MV-4-11 (cell line): ENCODE measurements at places on chromosomes 3 and 15.

- DNase-seq = peak; percentile 44
These were observed 627.2 kb downstream of the ZIC1 start for GRCh38 chr3:148036331-148036876.

DNA sequence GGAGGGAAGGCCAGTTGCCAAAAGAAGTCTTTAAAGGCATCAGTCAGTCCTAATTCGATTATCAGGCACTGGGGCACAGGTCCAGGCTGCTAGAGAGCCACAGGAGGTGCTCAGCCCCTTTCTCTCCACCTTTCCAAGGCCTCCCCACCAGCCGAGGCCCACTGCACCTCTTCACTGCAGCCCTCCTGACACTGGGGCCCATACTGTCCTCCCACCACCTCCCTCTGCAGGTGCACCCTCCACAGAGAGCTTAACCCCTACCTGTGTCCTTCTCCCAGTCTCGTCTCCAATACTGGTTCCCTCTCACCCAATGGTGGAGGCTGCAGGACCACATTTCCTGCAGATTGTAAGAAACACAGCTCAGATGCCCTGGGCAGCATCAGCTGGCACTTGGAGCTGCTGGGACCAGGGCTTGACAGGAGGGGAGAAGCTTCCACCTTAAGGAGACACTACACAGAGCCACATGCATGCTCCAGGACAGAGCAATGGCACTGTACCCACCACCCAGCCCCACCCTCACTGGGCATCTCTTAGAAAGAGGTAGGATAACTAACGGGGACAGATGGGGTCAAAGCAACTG lies 81.6 kb upstream of the PRR20G start:
- no peak for DNase-seq

GRCh38 chr3:11465744-11466616 lies 177.7 kb downstream of the VGLL4 start:
- DNase-seq = no peak

GRCh38 chr3:116276675-116277074 lies 168.6 kb downstream of the LSAMP start:
- DNase-seq = no peak

DNA sequence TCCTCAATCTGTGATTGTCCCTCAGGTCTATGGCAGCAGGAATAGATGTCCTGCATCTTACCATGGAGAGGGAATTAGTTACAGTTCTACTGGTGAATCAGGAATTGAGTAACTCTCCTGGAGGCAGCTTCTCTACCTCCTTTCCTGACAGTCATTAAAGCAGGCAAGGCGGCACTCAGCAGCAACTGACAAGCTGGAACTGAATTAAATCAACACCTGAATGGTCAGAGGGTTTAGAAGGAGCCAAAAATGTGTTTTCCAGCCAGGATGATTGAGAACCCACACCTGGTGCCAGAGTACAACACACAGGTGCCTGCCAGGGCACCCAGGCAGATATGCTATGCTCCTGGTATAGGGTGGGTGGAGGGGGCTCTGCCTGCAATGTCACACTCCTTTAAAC lies 43.1 kb upstream of the TIPARP start:
- DNase-seq = no peak

DNA sequence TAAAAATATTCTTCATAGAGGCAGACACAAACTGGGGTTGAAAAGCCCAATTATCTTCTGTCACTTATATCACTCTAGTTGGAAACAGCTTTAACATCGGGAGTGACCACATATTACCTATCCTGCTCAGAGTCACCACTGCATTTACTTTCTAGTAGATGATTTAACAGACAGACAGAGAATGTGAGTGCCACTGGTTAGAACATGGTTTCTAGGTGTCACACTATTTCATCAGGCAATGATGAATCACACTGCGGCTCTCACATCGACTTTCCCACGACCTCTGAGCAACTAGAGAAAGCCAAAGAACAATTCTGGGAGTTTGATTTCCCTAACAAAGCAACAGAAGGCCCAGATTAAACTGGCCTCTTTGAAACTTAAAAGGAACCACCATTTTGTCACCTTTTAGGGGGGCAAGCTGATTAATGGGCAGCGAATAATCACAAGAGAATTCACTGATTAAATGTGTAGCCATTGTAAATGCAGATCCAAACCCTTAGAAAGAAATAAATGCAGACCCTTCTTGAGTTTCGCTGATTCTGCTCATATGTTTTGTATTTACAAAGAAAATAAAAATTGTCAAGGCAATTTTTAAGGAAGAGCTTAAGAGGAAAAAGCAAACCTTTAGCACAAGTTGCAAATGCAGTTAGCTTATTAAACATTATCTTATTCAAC lies 112.6 kb upstream of the KBTBD8 start:
- no peak for DNase-seq

GRCh38 chr15:81309647-81310450 lies 14.1 kb downstream of the STARD5 start:
- DNase-seq = no peak

DNA sequence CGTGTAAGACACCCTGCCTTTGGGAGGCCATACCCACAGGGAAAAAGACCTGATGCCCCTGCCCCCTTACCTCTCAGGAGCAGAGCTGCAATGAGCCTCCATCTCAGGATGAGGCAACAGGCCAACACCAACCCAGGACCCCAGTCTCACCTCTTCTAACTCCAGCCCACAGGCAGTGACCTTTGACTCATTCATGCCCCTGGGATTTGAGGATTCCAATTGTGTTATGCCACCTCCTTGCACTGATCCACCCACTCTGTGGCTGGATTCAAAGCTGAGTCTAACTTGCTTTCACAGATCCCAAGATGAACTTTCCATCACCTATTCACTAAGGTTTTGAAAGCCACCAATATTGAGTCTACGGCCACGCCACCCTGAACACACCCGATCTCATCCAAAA lies 64.7 kb downstream of the MINAR1 start:
- DNase-seq = no peak

- DNase-seq = no peak
These were observed 38.4 kb upstream of the TERB2 start for GRCh38 chr15:44918136-44918535.

GRCh38 chr3:129616713-129617112 lies 10.2 kb upstream of the PLXND1 start:
- peak; percentile 62 for DNase-seq

DNA sequence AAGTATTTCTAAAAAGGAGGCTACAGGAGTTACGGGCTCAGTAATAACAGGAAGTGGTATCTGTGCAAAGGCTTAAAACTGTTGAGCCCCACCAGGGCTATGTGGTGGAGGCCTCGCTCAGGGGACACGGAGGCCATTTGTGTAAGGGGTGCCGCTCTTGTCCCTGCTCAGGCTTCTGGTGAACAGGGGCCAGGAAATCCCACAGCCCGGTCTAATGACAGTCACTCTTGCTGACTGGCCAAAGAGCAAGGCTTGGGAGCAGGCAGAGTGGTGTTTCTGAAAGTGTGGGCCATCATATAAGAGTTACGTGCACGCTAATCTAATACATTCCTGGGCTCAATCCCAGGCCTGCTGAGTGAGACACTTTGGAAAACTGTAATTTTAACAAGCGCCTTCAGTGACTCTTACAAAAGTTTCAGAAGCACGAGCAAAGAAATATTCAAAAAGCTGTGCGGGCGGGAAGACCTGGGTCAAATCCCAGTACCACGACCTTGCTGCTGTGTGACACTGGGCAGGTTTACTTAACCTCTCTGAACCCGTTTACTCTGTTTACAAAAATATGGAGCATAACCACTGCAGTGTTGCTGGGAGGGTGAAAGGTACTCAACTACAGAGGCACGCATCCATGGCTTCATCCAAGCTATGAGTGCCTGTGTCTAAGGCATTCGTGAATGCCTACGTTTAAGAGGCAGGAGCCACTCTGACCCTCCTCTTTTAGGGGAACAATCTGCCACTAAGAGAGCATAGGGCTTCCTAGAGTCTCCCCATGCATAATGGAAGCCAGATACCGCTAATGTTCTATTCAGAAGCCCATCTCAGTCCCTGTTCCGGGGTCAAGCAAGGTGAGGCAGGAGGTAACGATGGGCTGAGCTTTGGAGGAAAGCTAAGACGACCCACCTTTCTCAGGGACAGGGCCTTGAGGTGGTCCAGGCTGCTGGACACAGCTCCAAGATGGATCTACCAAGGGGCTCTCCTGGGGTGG lies 2.0 kb downstream of the ATP10A start:
- DNase-seq = peak; percentile 78

DNA sequence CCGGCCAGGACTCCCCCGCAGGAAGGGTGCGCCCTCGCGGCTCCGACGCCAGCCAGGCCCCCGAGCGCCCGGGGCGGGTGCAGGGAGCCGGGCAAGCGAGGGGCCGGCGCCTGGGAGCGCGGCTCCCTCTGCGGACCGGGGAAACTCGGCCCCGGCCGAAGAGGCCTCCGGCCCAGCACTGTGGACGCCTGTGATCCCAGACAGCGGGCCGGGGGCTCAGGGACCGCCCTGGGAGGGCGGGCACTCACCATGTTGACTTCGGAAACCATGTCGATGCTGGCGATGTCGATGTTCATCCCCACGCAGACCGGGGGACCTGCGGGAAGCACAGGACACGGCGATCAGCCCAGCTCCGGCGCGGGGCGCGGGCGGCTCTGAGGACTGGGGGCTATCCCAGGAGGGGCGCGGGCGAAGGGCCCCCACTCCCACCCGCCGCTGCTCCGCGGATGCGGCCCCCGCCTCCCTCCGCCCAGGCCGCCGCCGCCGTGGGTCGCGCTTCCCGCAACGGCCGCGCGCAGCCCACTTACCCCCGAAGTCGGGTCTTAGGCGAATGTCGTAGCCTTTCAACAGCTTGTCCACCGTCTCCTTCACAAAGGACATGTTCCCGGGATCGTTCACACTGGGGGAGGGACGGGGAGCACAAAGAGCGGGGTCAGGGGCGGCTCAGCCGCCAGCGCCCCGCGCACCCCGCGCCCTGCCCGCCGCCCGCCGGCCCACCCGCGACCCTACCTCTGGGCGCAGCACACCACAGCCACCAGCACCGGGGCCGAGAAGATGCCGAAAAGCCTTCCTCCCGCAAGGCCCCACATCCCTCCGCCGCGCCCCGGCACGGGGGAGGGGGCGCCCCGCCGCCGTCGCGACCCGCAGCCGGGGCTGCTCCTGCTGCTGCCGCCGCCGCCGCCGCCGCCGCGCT lies at the start of gene GABRB3:
Gene GABRB3 (minus strand): TSS at position 913 of the 913 bp plus-strand sequence.
- DNase-seq = no peak

DNA sequence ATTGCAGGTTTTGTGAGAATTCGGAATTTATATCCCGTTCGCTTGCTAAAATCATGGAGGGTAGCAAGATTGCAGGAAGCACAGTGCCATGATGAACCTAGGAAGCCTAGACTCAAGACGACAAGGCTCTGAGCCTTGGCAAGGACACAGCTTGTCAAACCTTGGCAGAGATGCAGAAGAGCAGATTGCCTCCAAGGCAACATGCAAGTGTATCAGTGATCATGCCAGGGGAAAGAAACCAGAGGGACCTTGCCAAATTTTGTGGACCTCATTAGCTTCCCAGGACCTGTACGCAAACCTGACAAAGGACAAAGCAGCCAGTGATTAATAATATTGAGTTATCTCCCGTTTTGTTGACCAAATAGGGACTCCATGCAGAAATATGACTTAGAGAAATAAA lies 159.7 kb downstream of the GOLIM4 start:
- no peak for DNase-seq

- peak; percentile 69 for DNase-seq
These were observed 4.0 kb upstream of the NR2F2 start for GRCh38 chr15:96326328-96327154.

DNA sequence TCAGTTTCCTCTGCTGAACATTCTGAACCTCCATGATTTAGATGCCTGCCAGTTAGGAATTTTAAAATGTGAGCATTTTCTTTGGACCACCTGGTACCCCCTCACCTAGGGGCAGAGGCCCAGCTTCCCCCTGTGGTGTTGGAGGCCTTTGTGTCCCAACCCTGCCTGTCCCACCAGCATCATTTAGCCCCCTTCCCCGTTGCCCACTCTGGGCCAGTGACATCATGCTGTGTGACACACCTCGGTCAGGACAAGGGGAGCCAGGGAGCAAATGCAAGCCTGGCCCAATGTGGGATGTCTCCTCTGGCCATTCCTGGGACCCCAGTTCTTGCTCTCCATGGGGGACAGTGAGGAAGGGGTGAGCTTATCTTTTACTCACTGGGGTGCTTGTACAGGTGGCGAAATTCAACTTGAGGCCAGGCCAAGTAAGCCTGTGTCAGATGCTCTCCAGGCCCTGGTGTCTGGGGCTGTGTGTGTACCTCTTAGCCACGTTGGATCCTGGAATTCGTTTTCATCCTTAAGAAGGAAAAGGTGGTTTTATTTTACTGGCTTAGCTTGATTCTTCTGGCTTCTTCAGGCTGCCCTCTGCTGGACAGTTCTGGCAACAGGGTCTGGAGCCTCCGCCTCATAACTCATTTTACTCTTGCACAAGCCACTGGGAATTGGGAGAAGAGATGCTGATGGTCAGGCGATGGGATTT lies 49.7 kb upstream of the MYZAP start:
- DNase-seq = peak; percentile 45

DNA sequence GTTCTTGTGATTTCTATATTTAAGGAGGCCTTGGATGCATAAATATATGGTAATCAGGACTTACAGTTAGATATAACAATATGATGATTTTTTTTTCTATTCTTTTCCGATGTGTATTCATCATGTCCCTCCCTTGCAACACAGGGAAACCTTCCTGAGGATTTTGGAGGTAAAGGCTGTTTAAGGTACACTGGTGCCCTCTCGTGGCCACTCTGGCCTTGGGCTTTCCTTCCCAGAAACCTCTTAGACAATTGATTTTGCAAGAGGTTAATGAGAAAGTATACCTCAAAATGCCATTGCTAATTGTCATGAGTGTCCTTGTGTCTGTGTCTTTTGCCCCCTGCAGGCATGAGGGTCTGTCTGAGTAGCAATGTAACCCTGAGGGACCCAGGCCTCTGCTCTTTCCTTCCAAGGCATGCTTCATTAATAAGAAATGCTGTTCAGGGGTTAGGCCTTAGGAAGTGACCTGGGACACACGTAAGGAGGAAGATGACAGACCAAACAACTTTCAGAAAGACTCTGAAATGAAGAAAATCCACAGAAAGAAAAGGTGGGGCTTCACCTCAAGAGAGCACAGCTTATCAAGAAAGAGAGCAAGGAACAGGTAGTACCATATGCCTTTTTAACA lies 70.3 kb upstream of the PPP2R3A start:
- peak; percentile 55 for DNase-seq

- DNase-seq = peak; percentile 48
These were observed 37.9 kb downstream of the RPL39L start for GRCh38 chr3:187101184-187102072.

GRCh38 chr3:183546625-183547024 lies 8.9 kb downstream of the KLHL6 start:
- no peak for DNase-seq

GRCh38 chr15:69783211-69783610 lies 314.5 kb downstream of the TLE3 start:
- DNase-seq = no peak

DNA sequence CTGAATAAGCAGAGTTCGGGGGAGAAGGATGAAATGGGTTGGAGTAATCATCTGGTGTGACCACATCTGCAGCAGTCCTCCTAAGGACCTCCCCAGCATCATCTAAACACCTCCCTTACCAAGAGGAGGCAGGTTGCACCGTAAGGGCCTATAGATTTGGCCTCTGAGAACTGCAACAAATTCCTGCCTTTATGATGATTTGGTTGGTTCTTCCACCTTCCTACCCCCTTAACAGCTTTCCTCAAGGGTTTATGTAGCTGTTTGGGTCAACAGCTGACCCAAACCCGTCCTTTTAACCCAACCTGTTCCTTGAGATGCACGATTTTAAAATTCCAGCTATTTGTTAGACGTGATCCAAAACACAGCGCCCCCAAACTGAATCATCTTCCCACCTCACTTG lies 58.2 kb downstream of the AAGAB start:
- DNase-seq = no peak

GRCh38 chr3:32240159-32240545 lies 1.7 kb downstream of the CMTM8 start:
- DNase-seq = no peak
